ENCODE measurements at places on chromosomes 12 and 14. TPM values are rescaled to one million over a fixed set of nuclear protein-coding genes. Genes with fewer than 3 reads are reported as not detected.

The SIX1 gene
- total RNA-seq: under 0.01 TPM

DNA sequence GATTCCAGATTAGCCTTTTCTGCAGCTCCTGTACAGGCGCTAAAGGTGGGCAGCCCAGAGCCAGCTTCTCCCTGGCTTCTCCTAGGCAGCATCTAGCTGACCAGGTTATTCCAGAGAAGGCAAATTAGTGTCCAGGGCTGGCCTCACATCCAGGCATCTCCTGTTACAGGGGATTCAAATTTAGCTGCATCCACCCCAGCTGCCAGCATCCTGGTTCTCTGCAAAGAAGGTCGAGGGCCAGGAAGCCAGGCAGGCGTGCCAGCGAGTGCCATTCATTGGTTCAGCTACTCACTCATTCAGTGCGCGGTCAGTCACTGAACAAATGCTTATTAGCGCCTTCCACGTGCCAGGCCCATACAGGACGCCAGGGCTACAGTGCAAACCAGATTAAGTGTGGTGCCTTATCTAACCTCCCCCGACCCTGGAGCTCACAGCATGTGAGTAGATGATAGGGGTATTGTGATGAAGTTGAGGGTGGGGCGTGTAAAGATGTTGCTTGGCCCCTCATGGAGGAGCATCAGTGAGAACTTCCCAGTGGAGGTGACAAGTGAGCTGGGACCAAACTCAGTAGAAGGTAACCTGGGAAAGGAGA lies 15.7 kb upstream of the FAM222A start:
- no peak for DNase-seq

- DNase-seq: no peak
Observed at GRCh38 chr12:130280231-130280630, 57.5 kb upstream of the PIWIL1 start.

GRCh38 chr14:74860899-74861733 lies 14.8 kb downstream of the PROX2 start:
- DNase-seq: peak; percentile 86

DNA sequence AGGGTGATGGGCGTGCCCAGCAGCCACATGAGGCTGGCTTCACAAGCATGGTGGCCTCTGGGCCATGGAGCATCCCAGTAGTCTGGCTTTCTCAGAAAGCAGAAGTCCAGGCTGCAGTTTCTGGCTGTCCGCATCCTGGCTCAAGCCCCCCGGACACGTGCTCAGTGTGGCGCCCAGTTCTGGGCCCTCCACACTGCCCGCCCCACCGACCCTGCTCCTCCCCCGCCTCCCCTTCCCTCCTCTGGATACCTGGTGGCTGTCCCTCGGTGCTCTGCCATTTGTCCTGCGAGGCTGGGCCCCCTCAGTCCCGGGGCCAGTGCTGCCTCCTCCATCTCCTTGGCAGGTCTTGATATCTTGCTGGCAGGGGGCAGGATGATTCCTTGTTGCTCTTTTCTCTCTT lies 31.6 kb downstream of the LRCOL1 start:
- DNase-seq: no peak

DNA sequence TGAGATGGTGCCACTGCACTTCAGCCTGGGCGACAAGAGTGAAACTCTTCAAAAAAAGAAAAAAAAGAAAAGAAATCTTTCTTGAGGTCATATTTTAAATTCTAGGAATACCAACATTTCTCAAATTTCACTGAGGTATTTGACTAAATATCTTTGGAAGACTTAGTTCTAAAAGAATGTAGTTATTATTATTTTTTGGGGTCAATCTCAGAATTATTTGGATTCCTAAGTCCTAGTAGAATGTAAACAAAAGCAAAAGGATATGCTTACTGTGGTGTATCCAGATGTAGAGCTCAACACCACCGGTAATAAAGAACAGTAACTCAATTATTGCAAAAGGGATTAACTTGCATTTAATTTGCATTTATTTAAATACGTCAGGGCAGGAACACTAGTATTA lies 25.0 kb downstream of the PRICKLE1 start:
- no peak for DNase-seq

DNA sequence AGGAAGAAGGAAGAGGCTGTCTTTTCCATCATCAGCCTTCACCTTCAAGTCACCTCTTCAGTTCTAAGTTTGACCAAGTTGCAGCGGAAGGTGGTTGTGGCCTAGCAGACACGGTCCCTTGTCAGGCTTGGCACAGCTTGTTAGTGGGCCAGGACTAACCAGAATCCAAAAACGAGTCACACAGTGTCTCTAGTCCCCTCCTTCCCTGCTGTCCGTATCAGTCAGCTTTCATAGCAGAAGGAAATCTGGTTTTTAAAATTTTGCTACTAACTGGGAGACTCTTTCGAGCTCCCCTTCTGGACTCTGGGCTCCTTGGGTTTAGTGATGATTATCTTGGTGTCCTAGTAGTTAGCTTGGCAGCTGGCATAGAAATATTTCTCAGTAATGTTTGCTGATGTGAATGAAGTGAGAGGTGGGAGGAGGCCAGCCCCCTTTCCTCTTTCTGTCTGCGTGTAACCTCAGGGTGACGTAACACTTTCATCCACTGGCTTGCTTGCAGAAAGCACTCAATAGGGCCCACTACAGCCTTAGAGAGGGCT lies 3.8 kb downstream of the ETV6 start:
- DNase-seq: no peak

GRCh38 chr12:94457311-94457710 lies 2.4 kb downstream of the CEP83 start:
- DNase-seq: no peak

- no peak for DNase-seq
Observed at GRCh38 chr12:66033151-66033550, 97.4 kb downstream of the LLPH start.

- no peak for DNase-seq
Observed at GRCh38 chr12:1595026-1595561, 713 bp upstream of the FBXL14 start.

- no peak for DNase-seq
Observed at GRCh38 chr12:47296828-47297227, 217.1 kb upstream of the AMIGO2 start.

The PTPRB gene
- 113 TPM for total RNA-seq

GRCh38 chr12:82090165-82090564 lies 268.0 kb downstream of the CCDC59 start:
- no peak for DNase-seq

All from dermis microvascular lymphatic vessel endothelial cell (primary cell).